NCI-H1105 (cell line): ENCODE measurements at places on chromosomes 7 and 10.

- no peak for DNase-seq
Observed at GRCh38 chr7:131826960-131827359, 270.5 kb upstream of the PODXL start.

GRCh38 chr10:47165711-47166404 lies 134.1 kb upstream of the GDF10 start:
- DNase-seq: no peak

GRCh38 chr10:48505394-48506112 lies 99.3 kb downstream of the ARHGAP22 start:
- DNase-seq: no peak

- DNase-seq: no peak
Observed at GRCh38 chr10:14801723-14802122, 27.0 kb upstream of the FAM107B start.

DNA sequence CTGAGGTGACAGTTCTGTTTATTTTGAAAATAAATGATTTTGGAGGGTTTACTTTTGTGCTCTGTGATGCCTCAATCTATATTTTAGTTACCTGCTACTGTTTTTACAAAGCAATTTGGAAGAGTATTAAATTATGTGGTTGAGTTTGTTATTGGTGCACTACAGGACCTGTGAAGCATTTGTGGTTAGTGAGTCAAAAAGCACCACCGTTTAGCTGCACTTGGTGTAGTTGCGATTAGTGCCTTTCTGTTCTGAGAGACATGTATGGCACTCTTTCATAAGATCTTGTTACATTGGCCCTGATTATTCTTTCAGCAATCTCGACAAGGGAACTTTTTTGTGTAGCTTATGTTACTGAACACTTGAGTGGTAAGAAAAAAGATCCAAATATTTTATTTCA lies 132.2 kb downstream of the BBS9 start:
- DNase-seq: no peak

DNA sequence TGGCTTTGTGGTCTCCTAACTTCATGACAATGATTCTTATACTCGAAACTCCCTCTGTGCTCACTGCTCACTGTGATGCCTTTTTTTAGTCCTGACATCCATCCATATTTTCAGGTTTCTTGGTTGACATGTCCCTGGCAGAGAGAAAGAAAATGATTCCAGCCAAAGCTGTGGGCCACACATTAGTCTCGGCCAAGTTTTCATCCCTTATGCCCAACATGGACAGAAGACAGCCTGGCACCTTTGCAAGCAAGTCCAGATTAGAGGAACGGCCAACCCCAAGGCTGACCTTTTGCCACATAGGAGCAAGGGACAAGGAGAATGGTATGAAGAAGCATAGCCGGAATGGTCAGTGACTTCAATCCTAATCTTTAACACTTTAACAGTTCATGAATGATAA lies 8.7 kb upstream of the OPALIN start:
- no peak for DNase-seq

- no peak for DNase-seq
Observed at GRCh38 chr10:59678884-59679301, 30.8 kb downstream of the SLC16A9 start.

GRCh38 chr7:95251966-95252365 lies 72.4 kb downstream of the PON1 start:
- no peak for DNase-seq

- no peak for DNase-seq
Observed at GRCh38 chr7:12764458-12764891, 77.0 kb downstream of the ARL4A start.

DNA sequence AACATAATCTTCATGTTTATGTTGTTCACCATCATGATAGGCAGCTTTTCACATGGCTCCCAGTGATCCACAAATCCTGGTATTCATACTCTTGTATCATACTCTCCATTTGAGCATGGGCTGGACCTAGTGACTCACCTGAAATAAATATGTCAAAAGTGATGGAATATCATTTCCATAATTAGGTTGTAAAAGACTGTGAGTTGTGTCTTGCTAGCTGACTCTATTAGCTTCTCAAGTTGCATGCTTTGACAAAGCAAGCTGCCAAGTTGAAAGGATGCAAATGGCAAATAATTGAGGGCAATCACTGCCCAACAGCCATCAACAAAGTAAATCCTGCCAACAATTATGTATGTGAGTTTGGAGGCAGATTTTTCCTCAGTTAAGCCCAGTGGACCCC lies 300.4 kb downstream of the AHR start:
- peak; percentile 90 for DNase-seq

- DNase-seq: peak; percentile 83
Observed at GRCh38 chr7:158689488-158689887, 15.1 kb downstream of the NCAPG2 start.

DNA sequence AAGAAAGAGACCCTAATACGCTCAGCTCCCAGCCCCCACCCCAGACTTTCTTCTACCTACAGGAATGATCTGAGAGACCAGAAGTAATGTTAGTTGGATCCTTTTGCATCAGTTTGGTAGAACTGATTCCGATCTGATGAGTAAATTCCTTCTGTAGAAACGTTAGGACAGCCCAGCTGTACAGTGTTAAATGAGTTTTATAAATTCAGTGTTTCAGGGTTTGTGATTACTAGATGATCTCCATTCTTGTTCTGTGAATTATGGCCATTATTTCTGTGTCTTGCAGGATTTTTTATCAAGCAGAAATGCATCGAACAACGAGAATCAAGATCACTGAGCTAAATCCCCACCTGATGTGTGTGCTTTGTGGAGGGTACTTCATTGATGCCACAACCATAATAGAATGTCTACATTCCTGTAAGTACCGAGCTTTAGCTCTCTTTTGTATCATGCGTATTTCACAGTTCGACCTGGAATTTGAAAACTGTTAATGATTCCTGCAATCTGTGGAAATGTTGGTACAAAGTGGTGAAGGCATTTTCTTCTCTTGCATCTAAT lies 5.3 kb downstream of the BMI1 start:
- no peak for DNase-seq

GRCh38 chr10:70648427-70648826 lies 23.9 kb upstream of the ADAMTS14 start:
- DNase-seq: no peak

GRCh38 chr7:24135003-24135817 lies 148.8 kb upstream of the NPY start:
- DNase-seq: no peak

DNA sequence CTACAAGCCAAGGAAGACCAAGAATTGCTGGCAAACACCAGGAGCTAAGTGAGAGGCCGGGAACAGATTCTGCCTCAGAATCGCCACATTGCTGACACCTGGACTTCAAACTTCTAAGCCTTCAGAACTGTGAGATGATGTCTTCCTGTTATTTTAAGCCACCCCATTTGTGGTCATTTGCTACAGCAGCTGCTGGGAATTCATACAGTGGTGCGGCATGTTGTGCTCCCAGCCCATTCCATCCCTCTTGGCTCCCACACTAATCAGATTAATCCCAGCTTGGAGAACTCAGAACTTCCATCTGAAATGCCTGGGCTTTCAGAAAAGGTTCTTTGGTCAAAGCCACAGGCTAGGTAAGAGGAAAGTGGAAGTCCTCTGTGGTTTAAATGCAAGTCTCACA lies 24.9 kb downstream of the TCAF1 start:
- no peak for DNase-seq

DNA sequence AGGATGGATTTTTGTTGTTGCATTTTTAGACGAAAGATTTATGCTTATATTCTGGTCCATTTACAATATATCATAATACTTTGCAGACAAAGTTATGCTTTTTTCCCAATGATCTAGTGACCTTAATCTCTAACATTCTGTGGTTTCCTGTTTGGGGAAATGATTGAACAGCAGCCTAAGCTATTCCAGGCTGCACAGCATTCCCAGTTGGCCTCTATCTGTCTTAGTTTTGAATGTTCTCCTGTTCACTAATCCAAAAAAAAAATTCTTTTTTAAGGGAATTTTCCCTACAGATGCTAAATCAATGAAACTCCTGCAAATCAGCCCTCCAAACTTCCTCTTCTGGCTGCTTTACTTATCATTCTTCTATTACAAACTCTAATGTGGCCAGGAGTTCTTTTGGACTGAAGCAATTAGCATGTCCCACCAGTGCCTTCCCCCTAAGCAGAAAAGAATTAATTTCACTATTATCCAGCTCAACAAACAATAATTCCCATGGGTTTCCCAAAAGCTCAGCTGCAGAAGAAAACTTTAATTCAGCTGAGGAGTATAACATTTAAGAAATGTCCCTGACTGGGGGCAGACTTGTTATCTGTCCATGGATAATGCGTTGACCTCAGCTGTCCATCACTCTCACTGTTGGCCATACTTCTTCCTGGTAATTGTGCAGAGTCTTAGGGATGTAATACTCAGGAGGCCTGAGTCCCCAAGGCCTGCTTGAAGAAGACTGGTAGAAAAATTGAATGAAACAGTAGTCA lies 81.9 kb upstream of the TRIL start:
- DNase-seq: no peak

DNA sequence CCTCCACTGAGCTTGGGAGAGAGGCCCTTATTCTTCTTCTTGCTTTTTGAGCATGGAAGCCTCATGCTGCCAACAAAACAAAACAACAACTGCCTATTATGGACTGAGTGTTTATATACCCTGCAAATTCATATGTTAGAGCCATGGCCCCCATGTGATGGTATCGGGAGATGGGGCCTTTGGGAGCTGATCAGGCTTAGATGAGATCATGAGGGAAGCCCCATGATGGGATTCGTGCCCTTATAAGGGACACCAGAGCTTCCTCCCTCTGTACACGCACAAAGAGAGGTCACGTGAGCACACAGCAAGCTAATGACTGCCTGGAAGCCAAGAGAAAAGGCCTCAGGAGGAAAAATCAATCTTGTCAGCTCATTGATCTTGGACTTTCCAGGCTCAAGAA lies 235.0 kb downstream of the FANK1 start:
- no peak for DNase-seq
